ENCODE measurements at places on chromosomes 1 and 21.

DNA sequence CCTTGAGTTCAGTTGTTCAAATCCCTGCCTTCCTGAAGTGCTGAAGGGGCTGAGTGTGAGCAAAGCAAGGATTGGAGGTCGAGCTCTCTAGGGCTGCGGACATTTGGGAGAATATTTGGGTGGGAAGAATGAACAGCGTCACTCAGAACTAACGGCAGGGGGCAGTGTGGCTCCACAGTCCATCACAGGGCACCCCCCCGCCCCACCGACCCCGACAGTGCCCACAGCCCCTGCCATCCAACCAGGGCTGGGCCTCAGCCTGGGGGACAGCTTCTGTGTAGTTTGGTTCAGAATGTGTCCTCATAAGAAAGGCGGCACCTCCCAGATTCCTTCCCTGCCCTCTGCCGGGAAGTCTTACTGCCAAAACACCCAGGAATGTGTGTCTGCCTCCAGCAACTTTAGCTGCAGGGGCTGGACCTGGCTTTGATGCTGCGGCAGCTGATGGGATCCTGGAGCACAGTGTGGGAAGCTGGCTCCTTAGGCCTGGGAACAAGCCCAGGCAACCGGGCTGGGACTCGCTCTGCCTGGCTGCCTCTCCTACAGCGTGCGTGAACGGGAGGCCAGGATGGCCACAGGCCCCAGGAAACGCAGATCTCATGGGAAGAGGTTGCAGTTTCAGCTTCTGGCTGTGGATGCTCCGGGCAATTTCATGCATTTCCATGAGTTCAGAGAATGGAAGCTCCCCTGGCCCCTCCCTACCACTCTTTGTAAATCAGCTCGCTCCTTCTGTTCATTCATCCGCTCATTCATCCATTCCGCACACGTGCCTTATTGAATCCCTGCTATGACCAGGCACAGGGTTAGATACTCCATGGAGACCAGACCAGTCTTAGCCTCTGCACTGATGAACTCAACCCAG is 104.9 kb upstream of the TMPRSS2 start:
- DNase-seq, result peak; percentile 95

DNA sequence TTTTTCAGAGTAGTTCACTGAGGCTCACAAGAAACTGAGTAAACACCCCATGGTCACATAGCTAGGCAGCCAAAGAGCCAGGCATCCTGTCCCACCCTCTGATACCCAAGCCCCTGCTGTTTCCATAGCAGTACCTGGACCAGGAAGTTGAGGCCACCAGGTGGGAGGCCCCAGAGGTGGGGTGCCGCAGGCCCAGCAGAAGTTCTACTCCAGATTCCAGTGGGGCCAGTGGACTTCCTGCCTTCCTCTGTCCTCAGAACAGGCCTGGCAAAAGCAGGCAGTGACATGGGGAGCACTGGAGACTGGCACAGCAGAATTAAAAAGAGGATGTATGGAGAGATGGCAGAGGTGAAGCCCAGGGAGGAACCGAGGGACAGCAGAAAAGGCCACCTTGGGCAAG is 19.0 kb downstream of the FOXO6 start:
- no peak for DNase-seq

GRCh38 chr1:85366391-85367170 is 90.1 kb upstream of the BCL10 start:
- peak; percentile 84 for DNase-seq

- DNase-seq, result no peak
These were observed 14.2 kb downstream of the PRRX1 start for GRCh38 chr1:170678027-170678600.

All from astrocyte of the spinal cord (primary cell).